ENCODE measurements at places on chromosomes 7 and 10. TPM values are rescaled to one million over a fixed set of nuclear protein-coding genes. Genes with fewer than 3 reads are reported as not detected.

DNA sequence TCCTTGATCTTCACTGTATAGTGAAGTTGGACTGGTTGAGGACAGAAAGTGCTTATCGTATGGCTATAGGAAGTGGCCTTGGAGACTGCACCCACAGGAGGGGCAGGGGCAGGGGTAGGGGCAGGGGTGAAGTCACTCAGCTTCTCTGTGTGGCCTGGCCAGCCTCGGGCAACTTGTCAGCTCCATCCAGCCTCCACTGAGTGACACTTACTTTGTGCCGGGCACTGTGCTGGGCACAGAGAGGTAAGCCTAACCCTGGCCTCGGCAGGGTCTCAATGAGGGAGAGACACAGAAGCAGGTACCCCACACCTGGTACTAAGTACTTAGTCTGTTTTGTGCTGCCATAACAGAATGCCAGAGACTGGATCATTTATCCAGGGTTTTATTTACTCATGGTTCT is 99.3 kb upstream of the CTBP2 start:
- no peaks in the 10 kb centered on the region for H3K36me3 ChIP-seq
- H3K27ac ChIP-seq = no peak overlapping the region
- H3K4me3 ChIP-seq = no peak overlapping the region
- DNase-seq = no peak
- H3K27me3 ChIP-seq = no peaks in the 10 kb centered on the region
- no peaks in the 10 kb centered on the region for H3K4me1 ChIP-seq

- no peaks in the 10 kb centered on the region for H3K4me1 ChIP-seq
Measured at GRCh38 chr10:11355592-11355991, 255.9 kb downstream of the USP6NL start.

- H3K36me3 ChIP-seq = no peaks in the 10 kb centered on the region
- no peak for DNase-seq
- no peak overlapping the region for H3K4me3 ChIP-seq
Measured at GRCh38 chr10:55263327-55263726, 462.3 kb upstream of the PCDH15 start.

Gene SMKR1
- total RNA-seq = not detected

DNA sequence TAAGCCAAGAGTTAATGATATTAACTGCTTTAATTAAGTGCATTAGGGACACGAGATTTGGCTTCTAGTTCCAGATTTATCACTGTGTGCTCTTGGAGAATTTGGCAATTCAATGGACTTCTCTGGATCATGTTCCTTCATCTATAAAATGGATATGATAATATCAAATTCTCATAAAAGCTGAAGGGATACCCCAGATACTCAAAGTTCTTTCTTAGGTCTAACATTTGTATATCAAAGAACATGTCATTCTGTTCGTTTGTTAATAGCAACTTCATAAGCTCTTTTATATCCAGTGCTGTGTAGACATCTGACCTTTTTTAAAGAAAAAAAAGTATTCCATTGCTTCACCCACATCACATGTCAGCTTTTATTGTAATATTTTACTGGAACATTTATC is 54.6 kb upstream of the HDAC9 start:
- no peaks in the 10 kb centered on the region for H3K27me3 ChIP-seq
- DNase-seq = no peak
- H3K27ac ChIP-seq = no peak overlapping the region
- no peak overlapping the region for H3K4me3 ChIP-seq
- no peaks in the 10 kb centered on the region for H3K36me3 ChIP-seq

DNA sequence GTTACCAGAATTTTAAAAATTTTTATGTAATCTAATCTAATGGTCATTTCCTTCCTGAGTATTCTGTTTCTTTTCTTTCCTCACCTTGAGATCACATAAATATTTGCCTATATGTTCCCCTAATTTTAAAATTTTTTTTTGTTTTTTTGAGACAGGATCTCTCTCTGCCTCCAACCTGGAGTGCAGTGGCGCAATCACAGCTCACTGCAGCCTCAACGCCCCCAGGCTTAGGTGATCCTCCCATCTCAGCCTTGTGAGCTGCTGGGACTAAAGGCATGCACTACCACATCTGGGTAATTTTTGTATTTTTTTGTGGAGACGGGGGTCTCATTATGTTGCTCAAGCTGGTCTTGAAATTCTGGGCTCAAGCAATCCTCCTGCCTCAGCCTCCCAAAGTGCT is 4.1 kb upstream of the PROSER2 start:
- no peaks in the 10 kb centered on the region for H3K4me1 ChIP-seq
- no peaks in the 10 kb centered on the region for H3K27me3 ChIP-seq

Gene CREB5
- total RNA-seq = 0.48 TPM

- H3K4me3 ChIP-seq = no peak overlapping the region
- DNase-seq = no peak
- H3K27me3 ChIP-seq = no peaks in the 10 kb centered on the region
- no peaks in the 10 kb centered on the region for H3K4me1 ChIP-seq
- no peaks in the 10 kb centered on the region for H3K36me3 ChIP-seq
Measured at GRCh38 chr7:106205621-106206222, 79.1 kb downstream of the NAMPT start.

DNA sequence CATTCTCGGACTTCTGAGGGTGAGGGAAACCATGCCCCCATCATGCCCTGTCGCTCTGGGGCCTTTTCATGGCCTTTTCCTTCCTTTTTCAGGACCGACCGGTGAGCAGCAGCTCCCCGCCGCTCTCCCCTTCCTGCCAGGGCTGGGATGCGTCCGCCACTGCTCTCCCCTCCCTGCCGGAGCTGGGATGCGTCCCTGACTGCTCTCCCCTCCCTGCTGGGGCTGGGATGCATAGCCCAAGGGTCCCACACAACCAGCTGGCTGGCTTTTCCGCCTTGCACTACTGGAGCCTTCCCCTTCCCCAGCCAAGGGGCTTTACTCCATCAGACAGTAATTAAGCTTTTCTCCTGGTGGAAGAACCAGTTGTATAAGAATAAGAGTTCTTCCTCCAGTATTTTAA is 129.7 kb upstream of the COBL start:
- DNase-seq = no peak
- no peak overlapping the region for H3K4me3 ChIP-seq
- no peaks in the 10 kb centered on the region for H3K27me3 ChIP-seq
- no peaks in the 10 kb centered on the region for H3K36me3 ChIP-seq
- no peaks in the 10 kb centered on the region for H3K4me1 ChIP-seq

DNA sequence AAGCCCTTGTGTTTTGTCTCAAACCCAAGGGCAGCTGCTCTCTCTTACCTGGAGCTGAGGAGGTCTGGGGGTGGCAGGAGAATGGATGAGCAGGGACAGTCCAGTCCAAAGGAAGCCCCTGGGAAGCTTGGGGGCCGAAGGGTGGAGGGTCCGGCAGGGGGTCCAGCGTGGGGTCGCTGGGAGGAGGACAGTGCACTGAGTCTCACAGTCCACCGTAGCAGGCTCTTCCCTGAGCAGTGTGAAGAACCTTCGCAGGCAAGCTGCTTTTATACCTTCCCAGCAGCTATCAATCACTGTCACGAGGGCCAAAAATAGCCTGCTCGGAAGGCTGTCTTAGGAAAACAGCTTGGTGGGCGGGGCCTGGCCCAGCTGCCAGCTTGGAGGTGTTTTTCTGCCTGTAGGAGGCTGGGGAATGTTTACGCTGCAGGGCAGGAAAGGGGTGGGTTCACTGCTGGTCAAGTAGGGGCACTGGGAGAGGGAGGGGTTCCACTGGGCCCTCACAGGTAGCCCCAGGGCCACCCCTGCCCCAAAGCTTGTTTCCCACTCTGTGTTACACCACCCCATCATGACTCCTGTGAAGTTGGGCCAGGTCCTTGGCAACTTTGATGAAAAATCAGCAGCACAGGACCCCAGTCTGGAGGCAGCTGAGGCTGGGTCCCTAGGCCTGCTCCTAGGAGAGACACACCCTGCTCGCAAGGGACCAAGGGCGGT is at the start of gene DEPP1:
Gene DEPP1 (minus strand): TSS at position 240 of the 711 bp plus-strand sequence. CDS start 779 bp downstream, outside the sequence.
- peak within 1 kb of the TSS; percentile 93 for H3K27ac ChIP-seq
- H3K4me1 ChIP-seq = peaks cover 48% of the 10 kb centered on the region
- H3K4me3 ChIP-seq = peak within 1 kb of the TSS; percentile 68
- no peaks in the 10 kb centered on the region for H3K36me3 ChIP-seq

DNA sequence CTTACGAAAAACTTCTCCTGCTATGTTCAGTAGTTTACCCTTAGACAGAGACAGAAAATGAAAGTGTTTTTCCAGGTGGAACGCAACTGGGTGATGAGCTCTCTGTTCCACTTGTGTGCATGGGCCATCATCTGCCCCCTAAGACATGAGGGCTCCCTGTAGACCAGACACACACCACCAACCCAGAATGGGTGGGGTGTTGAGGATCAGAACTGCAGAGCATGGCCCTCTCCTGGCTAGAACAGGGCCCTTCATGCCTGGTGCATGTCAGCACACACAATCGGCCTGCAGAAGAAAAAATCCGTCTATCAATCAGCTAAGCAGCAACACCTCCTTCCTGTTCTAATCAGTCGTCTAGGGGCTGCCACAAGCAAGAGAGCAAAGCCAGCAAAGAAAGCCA is 186.2 kb upstream of the INHBA start:
- no peak for DNase-seq
- no peak overlapping the region for H3K27ac ChIP-seq
- no peak overlapping the region for H3K4me3 ChIP-seq
- H3K27me3 ChIP-seq = no peaks in the 10 kb centered on the region
- H3K4me1 ChIP-seq = no peaks in the 10 kb centered on the region

DNA sequence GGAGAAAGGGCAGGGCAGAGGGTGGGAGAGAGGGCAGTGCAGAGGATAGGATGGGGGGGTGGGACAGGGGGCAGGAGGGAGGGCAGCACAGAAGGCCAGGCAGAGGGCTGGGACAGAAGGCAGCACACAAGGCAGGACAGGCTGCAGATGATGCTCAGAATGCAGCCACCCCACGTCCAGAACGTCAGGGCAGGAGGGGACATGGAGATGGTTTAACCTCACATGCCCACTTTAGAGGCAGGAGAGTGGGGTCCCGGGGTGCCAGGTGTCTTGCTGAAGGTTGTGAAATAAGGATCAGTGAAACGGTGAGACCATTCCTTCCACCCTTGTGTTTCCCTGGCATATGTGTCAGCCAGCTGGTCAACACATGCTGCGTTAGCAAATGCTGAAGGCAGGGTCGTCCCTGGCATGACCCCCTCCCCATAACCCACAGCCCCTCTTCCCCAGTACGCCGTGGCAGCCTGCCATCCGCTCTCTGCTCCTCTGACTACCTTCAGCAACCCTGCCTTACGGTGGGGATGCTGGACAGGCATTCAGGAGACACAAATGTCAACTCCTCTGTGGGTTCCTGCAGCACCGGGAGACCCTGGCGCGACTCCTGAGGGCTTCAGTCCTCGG is 592.1 kb downstream of the DNAJB6 start:
- no peaks in the 10 kb centered on the region for H3K4me1 ChIP-seq
- no peaks in the 10 kb centered on the region for H3K36me3 ChIP-seq
- H3K27me3 ChIP-seq = no peaks in the 10 kb centered on the region
- no peak for DNase-seq
- no peak overlapping the region for H3K27ac ChIP-seq

Gene GPER1
- 7.0 TPM for total RNA-seq

Gene SPDYE16
- total RNA-seq = 0.14 TPM

Gene SMNDC1
- total RNA-seq = 5.1 TPM

Gene ATOH7
- total RNA-seq = 0.25 TPM

Data from right lobe of liver (tissue), 6 donors.